HL-60 (cell line): ENCODE measurements at places on chromosomes 4 and X.

GRCh38 chr4:156388826-156389225 is 435.2 kb upstream of the CTSO start:
- DNase-seq, result no peak

GRCh38 chr4:88908521-88908920 is 148.5 kb downstream of the FAM13A start:
- DNase-seq, result no peak

DNA sequence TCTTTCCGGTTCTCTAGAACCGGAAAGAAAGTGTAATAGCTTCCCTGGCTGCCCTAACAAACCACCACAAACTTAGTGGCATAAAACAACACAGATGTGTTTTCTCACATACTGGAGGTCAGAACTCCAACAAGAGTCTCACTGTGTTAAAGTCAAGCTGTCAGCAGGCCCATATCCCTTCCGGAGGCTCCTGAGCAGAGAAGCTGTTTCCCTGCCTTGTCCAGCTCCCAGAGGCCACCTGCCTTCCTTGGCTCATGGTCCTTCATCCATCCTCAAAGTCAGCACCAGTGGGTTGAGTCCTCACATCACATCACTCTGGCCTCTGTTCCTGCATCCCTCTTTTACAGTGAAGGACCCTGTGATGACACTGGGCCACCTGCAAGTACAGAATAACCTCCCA is 49.8 kb upstream of the HMX1 start:
- no peak for DNase-seq

DNA sequence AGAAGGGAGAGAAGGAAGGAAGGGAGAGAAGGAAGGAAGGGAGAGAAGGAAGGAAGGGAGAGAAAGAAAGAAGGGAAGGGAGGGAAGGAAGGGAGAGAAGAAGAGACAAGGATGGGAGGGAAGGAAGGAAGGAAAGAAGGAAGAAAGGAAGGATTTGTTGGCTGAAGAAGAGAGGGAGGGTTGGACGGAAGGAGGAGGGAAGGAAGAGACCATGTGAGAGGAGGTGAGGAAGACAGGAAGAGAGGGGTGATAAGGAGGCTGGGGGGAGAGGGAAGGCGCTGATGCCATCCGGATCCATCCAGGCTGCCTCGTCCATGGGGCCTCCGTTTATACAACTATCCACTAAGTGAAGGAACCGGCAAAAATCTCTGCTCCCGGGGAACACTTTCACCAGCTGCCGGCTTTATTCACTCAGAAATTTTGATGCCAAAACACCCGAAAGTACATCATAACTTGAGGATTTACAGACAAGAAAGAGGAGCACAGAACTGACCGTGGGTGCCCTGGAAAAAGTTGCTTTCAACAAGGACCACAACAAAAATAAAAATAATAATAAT is 14.9 kb downstream of the DHRSX start:
- DNase-seq, result no peak
